NCI-H187 (cell line): ENCODE measurements at places on chromosomes 7 and 10.

DNA sequence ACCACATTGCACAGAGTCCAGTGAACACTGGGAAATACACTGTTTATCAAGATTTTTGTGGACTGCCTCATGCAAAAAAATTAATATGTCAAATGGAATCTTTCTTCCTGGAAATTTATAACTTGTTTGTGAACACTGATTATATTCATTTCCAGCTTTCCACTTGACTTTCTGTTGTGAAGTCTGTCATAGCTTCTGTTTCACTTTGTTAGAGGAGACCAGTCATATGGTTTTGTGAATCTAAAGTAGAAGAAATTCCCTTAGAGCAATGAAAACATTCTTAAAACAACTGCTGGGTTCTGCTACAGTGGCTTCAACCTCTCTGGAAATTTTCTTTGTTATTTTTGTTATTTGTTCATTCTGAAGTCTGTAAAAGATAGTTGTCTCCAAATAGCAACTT is 349.5 kb upstream of the NFE2L3 start:
- no peak for DNase-seq

- no peak for DNase-seq
These were observed 5.1 kb upstream of the CYP26A1 start for GRCh38 chr10:93068411-93069244.

- no peak for DNase-seq
These were observed 9.7 kb downstream of the GBX1 start for GRCh38 chr7:151157645-151158329.

DNA sequence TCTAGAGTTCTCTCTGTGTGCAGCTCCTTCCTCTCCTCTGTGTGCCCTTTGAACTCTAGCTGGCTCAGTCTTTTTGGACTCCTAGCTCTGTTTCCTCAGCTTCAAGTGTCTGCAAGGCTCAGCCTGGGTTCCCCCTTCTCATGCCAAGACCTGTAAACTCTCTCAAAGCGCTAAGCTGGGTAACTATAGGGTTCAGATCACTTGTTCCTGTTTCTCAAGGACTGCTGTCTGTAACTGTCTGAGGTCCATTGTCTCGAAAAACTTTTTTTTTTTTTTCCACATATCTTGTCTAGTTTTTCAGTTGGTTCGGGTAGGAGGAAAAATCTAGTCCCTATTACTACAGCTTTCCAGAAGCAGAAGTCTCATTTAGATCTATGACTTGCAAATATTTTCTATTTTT is 46.6 kb upstream of the PPP1R17 start:
- no peak for DNase-seq

DNA sequence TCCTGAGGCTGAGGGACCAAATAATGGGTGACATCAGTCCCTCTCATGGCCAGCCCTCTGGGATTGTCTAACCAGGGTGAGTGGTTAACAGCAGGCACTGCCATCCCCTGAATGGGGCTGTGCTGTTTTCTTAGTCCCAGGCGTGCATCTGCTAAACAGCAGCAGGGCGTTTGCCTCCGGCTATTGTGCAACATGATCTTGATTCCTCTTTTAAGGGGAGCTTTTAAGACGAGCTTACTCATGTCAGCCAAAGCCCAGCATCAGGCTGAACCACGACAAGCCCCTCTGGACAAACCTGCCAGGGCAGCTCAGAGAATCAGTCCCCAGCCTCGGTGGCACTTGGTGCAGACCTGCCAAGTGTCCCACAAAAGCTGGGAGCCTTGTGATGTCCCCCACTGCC is 16.2 kb upstream of the IGFBP3 start:
- no peak for DNase-seq

DNA sequence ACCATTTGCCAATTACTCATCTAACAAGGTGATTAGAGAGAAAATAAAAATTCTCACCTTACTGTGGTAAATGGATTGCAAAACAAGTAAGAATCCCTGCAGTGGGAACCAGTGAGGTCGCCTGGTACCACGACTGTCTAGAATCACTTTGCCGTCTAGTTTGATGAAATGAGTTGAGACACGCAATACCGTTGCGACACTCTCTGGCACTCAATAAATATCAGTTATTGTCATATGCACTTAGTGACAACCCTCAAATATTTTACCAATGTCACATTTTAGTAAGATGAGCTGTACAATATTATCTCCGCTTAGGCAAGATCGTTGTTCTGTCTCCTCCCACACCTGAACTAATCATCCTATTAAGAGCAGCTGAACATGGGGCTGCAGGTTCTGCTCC is 114.4 kb upstream of the ADARB2 start:
- DNase-seq, result no peak

DNA sequence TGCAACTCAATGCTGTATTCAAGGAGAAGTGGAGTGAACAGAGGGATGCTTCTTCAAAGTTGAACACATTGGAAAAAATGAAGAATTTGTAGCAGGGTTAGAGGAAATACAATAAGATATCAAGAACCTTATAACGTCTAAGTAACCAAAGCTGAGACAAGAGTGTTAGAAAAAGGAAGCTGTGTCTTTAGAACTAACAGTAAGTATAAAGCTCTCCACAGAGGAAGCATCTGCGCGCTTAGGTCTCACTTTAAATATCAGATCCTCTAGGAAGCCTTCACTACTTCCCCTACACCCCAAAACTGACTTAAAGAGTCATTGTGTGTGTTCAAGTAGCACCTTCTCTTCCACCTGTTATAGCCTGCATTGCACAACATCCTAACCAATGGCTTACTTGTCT is 43.0 kb downstream of the CH25H start:
- DNase-seq, result no peak

DNA sequence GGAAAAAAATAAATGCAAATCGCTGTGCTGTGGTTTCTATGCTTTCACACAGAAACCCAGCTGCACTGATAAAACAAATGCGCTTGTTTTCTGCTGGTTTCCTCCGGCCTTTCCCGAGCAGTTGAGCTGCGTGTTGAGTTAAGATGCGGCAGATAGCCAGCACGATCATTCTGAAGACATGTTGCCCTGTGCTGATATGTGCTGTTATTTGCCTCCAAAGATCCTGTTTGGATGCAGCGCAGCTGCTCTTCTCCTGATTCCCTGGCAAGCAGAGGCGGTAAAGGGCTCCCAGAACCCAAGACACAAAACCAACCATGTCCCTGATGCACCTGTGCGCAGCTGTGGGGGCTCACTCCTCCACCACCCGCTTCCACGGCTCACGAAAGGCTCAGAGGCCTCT is 225.4 kb downstream of the PAXIP1 start:
- DNase-seq, result no peak
